ENCODE measurements at places on chromosomes 7 and 10.

- no peak for DNase-seq
Measured at GRCh38 chr7:17094963-17095574, 203.4 kb upstream of the AHR start.

DNA sequence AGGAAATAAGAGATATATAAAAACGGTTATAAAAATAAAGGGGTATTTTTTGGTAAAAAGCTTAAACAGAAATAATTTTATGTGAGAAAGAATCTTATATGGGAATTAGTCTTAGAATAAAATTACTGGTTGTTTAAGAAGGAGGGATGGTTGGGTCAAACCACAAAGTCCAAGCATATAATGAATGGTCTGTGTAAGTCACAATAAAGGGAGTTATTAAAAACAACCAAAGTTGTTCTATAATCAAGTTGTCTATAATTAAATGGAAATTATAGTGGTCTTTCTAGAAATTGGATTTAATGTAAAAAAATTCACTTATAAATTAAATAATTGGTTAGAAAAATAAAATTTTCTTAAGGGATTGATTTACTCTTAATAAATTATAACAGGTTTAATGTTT is 304.8 kb downstream of the POM121L12 start:
- no peak for DNase-seq

DNA sequence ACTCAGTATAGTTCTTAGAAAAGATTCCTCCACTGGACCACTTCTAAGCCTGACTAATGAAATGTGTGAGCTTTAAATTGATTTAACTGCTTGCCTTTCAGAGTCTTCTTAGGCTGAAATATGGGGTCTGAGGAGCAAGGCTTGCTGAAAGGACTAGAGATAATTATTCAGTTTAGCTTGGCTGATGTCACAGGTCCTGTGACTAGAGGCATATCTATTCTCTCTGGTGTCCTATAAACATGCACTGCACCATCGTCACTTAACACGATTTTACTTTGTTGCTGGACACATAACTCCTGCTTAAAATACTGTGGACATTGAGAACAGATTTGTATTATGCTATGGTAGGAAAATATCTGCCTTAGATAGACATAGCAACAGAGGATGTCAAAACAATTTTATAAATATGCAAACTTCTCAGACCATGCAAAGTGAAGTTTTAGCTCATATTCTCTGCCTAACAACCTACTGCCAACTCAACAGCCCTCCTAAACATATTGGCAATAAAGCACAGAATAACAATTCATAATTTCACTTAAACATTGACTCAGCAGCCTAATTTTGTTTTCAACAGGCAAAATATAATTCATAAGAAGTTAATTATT is 80.2 kb downstream of the RNF133 start:
- DNase-seq, result no peak

DNA sequence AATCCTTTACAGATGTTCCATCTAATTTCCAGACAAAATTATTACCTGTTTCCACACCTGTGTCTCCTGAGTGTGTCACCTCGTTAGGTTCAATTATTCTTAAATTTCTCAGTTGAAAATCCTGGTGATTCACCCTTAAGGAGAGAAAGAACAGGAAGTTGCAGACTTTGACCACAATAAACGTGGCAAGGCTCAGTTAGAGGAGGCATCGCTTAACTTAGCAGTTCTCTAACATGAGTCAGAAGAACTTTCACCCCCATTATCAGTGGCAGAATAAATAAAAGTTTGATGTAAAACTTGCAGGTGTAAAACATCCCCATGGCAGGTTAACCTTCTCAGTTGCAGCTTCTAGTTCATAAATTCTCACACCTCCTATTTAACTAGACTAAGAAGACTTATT is 8.3 kb downstream of the XPNPEP1 start:
- peak; percentile 35 for DNase-seq

DNA sequence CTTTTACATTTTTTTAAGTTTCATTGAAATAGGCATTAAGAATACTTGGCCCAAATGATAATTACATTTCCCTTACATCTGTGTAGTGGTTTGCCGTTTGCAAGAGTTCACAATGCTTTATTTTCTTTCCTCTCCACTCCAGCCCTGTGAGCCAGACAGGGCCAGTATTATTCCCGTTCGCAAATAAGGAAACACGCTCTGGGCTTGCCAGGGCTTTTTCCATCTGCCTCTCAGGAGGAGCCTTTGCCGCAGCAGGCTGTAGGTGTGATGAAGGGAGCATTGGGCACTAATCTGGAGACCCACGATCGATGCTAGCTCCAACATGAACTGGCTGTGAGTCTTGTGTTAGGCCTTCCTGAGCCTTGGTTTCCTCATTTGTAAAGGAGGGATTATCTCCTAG is 154.4 kb downstream of the GALNT17 start:
- no peak for DNase-seq

- peak; percentile 69 for DNase-seq
Measured at GRCh38 chr10:72274730-72275350, 1.1 kb downstream of the DDIT4 start.

GRCh38 chr7:80858141-80858903 is 60.5 kb downstream of the SEMA3C start:
- DNase-seq, result no peak

DNA sequence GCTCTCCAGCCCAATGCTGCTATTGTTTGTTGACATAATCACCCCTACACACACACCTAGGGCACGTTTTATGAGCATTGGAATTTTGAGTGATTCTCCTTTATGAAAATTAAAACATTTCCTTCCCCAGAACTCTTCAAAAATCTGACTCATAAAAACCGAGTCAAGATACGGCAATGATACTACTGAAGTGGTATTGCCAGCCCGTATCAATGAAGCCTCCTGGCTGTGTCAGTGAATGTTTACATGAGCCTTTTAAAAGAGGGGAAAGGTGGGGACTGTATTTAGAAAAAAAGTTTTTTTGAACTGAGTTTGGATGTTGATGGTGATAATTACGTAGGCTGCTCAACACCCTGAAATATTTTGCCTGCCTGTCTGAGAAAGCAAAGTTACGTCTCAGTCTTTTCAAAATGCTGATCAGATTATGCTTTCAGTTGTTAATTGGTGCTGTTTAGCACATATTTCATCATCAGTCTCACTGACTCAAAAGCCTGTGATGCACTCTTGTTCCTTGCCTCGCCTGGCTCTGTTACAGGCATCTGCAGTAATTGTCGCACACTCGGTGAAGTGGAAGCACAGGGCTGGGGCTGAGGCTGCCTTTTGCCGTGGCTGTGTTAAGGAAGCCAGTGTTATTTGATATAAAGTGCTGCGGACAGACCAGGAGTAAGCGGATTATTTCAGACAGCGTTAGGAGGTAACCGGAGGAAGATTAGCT is 157.4 kb upstream of the TCF7L2 start:
- DNase-seq, result no peak

- DNase-seq, result no peak
Measured at GRCh38 chr10:50846753-50847152, 38.7 kb downstream of the A1CF start.

DNA sequence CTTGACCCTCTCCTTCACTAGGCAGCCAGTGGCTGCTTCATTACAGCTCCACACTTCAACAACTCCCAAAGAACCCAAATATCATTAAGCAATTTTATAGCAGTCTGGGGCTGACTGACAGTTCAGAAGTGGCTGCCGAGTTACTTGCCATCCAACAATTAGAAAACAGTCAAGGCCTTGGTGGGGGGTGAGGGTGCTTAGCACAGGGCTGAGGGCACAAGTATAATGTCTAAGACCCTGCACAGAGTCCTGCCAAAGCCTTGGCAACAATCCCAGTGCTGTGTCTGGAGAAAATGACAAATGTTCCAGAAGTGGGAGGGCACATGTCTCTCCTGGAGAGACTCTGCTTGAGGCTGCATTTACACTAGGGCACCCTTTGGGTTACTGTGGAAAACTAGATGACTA is 71.1 kb downstream of the CXCL12 start:
- DNase-seq, result no peak

- peak; percentile 23 for DNase-seq
Measured at GRCh38 chr7:108570146-108570755, 577 bp downstream of the DNAJB9 start.

DNA sequence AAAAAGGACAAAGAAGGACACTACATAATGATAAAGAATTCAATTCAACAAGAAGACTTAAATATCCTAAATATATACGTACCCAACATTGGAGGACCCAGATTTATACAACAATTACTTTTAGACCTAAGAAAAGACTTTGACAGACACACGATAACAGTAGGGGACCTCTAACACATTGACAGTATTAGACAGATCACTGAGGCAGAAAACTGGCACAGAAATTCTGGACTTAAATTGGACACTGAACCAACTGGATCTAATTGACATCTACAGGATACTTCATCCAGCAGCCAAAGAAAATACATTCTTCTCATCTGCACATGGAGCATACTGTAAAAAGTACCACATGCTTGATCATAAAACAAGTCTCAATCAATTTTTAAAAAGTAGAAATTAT is 103.8 kb downstream of the DGKI start:
- no peak for DNase-seq

DNA sequence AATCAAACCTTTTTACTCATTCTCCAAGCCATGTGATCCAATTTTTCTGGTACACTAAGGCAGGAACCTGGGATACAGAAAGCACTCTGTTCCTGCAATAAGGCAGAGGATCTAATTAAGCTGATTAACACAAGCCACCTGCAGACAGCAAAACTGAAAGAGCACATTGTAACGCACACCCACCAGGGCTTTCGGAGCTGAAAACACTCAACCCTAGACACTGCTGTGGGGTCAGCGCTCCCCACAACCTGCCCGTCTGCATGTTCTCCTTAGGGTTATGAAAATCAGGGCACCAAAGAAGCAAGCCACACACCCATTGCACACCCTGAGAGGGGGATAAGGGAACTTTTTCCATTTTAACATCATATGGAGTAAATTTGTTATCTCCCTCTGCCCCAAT is 1022.2 kb upstream of the LRRTM3 start:
- no peak for DNase-seq

DNA sequence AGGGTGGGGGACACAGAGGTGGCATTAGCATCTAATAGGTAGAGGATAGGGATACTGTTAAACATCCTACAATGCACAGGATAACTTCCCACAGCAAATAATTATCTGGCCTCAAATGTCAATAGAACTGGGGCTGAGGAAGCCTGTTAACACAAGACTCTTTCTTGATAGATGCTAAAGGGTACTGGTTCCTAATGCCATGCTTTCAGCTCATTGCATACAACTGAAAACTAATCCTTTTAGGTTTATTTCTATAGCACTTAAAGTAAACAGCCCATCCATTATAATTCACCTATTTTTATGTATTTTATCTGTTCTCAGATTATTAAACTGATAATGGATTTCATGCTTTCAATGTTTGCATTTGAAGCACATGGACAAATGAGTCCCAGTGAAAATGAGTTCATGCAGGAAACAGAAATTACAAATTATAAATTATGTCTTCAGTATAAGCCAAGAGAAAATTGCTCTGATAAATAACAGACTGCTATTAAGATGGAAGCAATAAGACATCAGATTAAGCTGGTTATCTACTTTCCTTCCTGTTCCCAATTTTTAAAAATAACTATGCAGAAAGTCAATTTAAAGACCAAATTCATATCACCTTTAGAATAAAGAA is 66.4 kb downstream of the AKR1D1 start:
- no peak for DNase-seq

- no peak for DNase-seq
Measured at GRCh38 chr7:54680377-54681005, 78.5 kb downstream of the SEC61G start.

DNA sequence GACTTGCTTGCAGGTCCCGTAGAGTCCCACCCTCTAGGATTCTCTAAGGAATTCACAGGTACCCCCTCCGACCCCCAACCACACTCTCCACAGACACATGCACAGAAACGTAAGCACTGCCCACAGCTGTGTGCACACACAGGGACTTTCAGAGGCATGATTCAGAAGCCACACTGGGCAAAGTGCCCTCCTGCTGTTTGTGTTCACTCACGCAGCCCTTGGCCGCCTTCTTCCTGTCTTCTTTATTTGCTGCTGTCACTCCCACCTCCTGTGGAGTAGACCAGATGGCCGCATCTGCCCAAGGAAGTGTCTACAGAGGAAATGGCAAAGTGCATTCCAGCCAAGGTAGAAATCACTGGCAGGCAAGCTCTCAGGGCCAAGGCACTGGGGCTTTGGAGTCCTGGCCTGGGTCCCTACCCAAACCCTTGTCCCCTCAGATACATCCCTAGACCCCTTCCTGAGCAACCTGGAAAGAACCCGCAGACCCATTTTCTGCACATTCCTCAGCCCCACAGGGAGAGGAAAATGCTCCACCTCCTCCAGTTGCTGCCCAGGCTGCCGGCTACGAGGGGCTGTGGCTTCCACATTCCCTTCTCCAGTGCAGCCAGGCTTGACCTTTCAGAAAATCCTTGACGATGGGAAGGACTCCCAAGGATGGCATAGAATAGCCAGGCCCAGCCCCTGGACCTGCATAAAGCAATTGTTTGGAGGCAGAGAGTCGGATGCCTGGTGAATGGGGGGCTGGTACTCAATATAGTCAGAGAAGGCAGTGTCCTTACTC is 21.6 kb upstream of the GIMAP8 start:
- DNase-seq, result no peak

GRCh38 chr7:36686499-36686898 is 37.8 kb downstream of the AOAH start:
- no peak for DNase-seq

- DNase-seq, result peak; percentile 68
Measured at GRCh38 chr10:80202934-80203834, 2.2 kb downstream of the ANXA11 start.

DNA sequence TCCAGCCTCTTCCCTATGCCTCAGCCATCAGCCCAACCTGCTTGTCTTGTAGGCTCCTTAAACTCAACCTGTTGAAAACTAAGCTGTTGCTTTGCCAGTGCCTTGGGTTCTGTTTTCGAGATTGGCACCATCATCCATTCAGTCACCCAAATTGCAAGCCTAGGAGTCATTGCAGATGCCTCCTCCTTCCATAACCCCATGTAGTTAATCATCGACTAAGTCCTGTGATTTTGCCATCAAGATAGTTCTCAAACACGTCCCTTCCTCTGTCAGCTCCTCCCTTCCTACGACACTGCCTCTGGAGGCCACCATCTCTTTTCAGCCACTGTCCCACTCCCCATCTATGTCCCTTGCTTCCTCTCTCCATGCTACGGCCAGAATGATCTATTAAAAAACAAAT is 168.1 kb downstream of the RAB11FIP2 start:
- no peak for DNase-seq

DNA sequence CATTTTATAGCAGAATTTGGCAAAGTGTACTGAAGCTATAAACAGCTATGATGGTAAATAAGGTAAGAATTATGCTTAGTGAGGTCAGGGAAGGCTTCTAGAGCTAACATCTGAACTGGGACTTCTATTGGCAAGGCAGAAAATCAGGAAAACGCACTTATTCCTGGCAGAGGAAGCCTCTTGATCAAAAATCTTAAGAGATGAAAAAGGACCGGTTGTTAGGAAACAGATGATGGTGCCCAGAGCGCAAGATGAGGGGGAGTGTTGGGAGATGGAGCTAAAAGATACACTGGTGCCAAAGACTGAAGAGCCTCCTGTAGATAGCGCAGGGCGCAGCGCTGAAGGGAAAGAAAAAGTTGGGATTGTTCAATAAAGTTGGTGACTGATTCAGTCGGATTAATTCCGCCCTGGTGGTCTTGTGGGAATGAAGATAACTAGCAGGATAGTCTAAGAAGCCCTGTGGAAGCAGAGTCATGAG is 550 bp upstream of the CALU start:
- DNase-seq, result peak; percentile 4

GRCh38 chr7:14018751-14019150 is 29.3 kb upstream of the ETV1 start:
- no peak for DNase-seq

All from stimulated activated CD4-positive, alpha-beta T cell treated with anti-CD3 and anti-CD28 coated beads, Interleukin-12 subunit alpha, Interleukin-12 subunit beta, amount 100 ng/mL, for 48 hours (primary cell).